GM13977 (cell line): ENCODE measurements at places on chromosomes 11 and 22.

DNA sequence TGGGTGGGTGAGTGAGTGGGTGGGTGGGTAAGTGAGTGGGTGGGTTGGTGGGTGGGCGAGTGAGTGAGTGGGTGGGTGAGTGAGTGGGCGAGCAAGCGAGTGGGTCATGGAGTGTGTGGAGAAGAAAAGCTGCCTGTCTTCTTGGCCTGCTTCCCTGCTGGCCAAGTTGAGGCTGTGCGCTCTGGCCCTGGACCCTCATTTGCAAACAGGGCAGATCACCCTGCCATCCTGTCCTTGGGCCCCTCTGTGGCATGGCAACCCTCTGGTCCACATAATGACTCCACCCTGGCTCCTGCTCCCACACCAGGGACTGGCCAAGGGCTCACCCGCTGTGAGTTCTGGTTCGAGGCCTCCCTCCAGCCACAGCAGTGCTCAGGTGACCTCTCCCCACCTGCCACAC lies 35.1 kb downstream of the CAPN1 start:
- DNase-seq, result no peak

DNA sequence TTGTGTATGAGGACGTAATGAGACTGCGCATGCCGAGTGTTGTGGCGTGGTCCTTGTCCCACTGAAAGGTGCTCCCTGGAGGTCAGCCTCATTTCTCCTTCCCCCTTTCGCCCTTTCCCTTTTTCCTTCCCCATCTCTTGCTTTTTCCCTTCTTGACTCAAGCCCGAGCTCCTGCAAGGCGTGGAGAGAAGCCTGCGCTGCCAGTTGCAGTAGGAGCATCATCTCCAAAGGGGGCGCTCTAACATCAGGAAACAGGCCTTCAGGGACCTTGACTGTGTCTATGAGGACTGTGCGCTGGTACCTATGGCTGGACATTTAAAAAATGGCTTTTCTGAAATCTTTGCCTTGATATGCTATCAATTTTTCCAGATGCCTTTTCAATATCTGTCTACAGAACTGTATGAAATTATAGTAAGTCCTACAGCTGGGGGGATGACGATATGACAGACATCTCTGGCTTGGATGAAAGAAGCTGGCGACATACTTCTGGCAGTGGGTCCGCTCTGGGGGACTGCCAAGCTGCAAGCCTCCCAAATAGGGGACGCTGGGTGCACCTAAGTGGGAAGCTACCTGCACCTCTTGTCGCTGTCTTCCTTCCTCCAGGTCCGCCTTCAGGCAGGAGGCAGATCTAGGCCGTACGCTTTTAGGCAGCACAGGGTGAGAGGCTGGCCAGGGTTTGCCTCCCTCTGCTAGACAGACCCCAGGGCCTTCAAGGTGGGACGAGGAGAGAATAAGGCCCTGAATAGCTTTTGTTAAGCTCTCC lies 96.5 kb downstream of the NXPE2 start:
- peak; percentile 63 for DNase-seq

DNA sequence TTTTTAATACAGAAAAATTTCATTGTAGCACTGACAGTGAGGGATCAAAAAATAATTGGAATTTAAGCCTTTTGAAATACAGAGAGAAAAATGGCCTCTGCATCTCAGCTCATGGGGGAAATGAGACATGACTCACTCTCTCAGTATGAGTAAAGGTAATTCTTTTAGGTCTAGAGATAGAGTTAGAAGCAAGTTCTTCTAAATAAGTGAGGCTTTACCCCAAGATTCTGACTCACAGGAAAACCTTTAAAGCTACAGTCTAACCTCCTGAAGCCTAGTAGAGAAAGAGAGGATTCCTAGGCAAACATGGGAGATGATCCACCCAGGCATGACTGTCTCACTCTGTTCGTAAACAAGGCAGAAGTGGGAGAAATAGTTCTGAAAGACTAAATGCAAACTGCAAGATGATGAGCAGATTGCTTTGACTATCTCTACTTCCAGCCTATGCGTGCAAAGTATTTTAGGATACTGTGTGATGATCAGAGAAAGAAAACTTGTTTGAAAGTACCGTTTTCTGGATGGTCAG lies 1003.3 kb upstream of the CCDC90B start:
- DNase-seq, result peak; percentile 63

DNA sequence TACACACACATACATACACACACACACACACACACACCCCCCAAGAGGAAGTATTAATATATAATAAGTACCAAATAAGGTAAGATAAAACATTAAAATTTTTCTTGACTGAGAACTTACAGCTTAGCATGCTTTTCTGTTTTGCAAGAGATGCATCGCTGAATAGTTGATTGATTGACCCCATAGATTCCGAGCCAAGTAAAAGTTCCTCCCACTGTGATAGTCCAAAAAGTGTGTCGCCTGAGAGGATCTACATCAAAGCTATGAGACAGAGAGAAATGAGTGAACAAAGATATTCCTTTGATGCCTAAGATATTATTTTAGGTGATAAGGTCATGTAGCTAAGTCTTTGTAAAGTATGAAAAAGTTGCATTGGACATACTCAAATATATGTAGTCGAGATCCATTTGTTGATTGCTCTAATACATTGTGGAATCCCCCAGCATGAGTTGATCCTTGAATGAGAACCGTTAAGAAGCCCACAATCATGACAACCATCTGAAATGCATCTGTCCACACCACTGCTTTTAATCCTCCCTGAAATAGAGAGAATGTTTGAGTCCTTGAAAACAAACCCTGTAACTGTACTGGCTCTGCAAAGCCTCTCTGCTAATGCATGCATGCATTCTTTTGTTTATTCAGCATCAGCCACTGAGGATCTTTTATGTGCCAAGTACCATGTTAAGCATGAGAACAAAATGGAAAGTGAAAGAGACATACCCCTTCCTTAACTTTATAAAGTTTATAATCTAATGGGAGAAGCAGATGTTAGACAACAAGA lies 18.3 kb downstream of the SLC5A12 start:
- no peak for DNase-seq

- DNase-seq, result no peak
Observed at GRCh38 chr11:94604482-94604881, 37.3 kb downstream of the PIWIL4 start.

- peak; percentile 32 for DNase-seq
Observed at GRCh38 chr11:32891657-32892354, 805 bp upstream of the QSER1 start.

- no peak for DNase-seq
Observed at GRCh38 chr22:29820961-29821290, 17.1 kb downstream of the ASCC2 start.
